Right renal pelvis (tissue), 4 donors: ENCODE measurements at places on chromosomes 12 and 14. TPM values are rescaled to one million over a fixed set of nuclear protein-coding genes. Genes with fewer than 3 reads are reported as not detected.
A peak's percentile ranks its signal among the peaks of the same experiment; 100 is the strongest.

GPRC5A gene
- polyA plus RNA-seq, result 10.5 TPM

GPR135 gene
- polyA plus RNA-seq, result 4.4 TPM

TAS2R20 gene
- polyA plus RNA-seq, result 1.2 TPM

CD69 gene
- polyA plus RNA-seq, result 2.0 TPM

ETFBKMT gene
- 6.1 TPM for polyA plus RNA-seq

BIN2 gene
- 1.7 TPM for polyA plus RNA-seq

UNC119B gene
- polyA plus RNA-seq, result 70.6 TPM

FBXL14 gene
- polyA plus RNA-seq, result 15.2 TPM

RASSF9 gene
- 20.1 TPM for polyA plus RNA-seq

DNA sequence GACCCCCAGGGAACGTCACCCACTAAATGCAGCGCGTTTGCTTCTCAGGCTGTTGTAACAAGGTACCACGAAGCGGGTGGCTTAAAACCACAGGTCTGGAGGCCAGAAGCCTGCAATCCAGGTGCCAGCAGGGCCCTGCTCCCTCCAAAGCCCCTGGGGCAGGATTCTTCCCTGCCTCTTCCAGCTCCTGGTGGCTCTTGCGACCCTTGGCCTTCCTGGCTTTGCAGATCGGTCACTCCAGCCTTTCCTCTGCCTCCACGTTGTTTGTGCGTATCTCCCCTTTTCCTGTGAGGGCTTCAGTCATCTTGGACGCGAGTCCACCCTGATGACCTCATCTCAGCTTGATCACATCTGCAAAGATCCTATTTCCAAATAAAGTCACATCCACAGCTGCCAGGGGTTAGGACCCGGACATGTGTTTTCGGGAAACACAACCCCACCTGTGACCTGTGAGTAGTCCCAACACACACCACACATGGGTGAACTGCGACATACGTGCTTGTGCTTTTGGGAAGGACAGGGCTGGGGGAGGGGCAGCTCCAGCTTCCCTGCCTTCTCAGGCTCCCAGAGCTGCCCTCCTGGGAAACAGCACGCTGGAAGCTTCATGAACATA lies 114.5 kb upstream of the NCOR2 start:
- no peak for DNase-seq

- no peak for DNase-seq
These were observed at the start of gene GPR132 for GRCh38 chr14:105065280-105066228. Gene GPR132 (minus strand): TSS chr14:105065430. CDS start chr14:105055420, 10,010 bp downstream.

GRCh38 chr12:42641221-42641885 lies 51.8 kb upstream of the PRICKLE1 start:
- no peak for DNase-seq

DNA sequence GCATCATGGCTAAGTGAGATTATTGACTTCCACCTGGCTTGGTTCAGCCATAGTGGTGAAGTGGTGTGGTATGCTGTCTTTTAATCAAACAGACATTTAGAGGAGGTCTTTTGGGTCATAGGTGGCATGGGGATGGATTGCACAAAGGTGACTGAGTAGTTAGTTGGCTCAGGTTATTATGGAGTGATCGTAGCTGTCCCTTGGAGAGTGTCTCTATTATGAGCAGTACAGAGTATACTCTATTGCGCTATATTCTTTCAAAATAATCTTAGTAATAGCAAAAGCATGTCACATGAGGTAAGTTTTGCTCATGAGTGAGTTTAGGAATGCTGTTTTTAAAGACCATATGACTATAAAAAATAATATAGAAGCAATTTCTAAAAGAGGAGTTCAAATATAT lies 60.4 kb downstream of the RASSF8 start:
- DNase-seq, result no peak

DNA sequence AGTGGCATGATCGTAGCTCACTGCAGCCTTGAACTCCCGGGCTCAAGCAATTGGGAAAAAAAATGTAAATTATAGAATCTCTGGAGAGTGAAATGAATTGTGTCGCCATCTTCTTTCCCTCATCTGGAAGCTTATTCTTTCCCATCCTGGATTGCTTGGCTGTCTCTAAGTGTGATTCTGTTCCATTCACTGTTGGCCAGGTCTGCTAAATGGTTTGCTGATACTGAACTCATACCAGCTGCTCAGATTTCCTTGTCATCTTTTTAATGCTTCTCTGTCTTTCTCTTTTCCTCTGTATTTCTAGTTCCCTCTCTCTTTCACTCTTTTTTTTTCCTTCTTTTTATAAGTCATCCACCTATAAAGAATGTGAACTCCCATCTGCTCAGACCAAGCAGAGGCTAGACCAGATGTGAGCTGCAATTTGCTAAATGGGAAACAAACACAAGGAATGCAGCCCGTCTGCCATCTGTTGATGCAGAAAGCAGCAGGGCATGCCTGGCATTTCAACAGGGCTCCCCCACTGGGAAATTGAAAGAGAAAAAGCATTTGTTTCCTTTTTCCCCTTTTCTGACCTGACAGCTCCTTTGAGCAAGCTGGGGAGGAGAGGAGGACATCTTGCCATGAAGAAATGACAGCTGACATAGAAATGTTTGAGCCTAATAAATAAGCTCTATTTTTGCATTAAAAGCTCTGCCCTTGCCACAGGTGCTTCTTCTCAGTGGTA lies 1823.6 kb upstream of the FLRT2 start:
- DNase-seq, result no peak

- DNase-seq, result no peak
These were observed 30.1 kb downstream of the CLEC1A start for GRCh38 chr12:10068644-10069043.

DNA sequence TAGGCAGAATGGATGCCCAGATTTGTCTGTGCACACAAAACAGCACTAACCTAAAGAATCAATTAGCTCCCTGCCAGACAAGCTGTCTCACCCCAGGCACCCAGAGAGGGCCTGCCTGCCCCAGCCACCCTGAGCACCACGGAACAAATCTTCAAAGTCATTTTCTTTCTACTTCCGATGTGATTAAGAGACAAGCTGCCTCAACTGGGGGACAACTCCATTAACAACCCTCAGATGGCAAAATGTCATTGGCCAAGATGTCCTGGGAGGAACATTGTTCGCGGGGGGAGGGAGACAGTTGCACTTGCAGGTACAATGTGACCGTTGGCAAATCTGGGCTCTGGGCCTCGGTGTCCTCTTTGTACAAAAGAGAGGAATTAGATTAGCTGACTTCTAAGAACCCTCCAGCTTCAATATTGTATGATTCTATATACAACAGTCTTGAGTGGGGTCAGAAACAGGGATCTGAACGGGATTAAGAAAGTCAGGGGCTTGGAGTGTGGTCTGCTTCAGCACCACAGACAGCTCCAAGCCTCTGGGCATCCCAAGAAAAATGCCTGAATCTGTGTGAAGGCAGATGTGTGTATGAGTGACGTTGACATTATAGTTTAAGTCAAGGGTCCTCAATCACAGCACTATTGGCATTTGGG lies 42.8 kb upstream of the CMKLR1 start:
- peak; percentile 43 for DNase-seq

- no peak for DNase-seq
These were observed 570.9 kb downstream of the VRK1 start for GRCh38 chr14:97368049-97368448.

DNA sequence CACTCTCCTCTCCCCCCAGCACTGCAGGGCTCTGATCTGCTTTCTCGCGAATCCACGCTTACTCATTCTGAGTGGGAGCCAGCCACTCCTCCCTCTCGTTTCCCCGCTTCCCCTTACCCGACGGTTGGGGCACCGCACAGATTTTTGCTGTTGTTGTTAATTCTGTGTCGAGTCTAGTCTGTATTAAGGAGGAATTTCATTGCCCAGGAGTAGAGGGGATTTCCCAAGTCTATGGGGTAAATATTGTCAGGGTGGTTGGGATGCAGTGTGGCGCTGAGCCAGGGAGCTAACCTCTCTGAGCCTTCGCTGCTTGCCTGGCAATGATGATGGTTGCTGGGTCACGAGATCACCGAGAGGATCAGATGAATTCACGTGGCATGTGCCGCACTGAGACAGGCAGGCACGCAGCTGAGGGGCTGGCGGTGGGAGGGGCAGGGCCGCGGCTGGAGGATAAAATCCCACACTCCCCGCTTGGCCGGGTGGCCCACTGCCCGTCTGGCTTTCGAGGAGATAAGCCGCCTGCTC lies 18.5 kb downstream of the NCOR2 start:
- DNase-seq, result no peak

- DNase-seq, result no peak
These were observed 2.1 kb downstream of the SAMD4A start for GRCh38 chr14:54568821-54569595.

DNA sequence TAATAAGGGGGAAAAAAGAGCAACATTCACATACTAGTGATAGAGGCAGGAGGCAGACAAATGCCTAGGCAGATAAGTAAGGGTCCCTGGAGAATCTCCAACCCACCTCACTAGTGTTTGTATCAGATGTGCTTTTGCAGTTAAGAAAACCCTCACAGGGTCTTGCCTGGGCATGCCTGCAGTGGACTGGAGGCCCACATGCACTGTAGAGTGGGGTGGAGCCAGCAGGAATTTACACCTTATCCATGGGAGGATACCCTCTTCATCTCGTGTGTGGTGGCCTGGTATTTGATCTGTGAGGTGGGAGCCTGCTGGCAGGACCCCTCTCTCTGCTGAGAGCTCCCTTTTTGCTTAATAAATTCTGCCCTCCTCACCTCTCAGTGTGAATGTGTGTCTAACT lies 238.0 kb upstream of the SLC16A7 start:
- no peak for DNase-seq

- DNase-seq, result peak; percentile 28
These were observed 148.9 kb downstream of the PPM1H start for GRCh38 chr12:62785941-62786559.

DNA sequence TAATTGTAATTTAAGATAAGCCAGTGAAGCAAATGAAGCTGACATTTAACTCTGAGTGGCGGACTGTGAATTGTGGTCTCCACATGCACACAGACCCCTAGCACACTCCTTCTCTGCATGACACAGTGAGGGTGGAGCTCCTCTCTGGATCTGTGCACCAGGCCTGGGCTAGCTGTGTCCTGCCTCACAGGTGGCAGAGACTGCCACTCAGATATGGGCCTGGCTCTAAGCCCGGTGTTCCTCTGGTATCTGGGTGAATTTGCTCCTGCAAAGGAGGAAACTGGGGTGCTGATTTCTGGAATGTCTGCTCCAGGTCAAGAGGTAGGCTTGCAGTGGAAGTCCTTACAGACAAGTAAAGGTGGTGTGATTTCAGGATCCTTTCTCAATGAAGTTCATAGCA lies 282.4 kb downstream of the FOXN3 start:
- no peak for DNase-seq

- DNase-seq, result no peak
These were observed 58.1 kb downstream of the TBX5 start for GRCh38 chr12:114347861-114348260.

GRCh38 chr12:130444061-130444460 lies 106.4 kb downstream of the PIWIL1 start:
- DNase-seq, result no peak

DNA sequence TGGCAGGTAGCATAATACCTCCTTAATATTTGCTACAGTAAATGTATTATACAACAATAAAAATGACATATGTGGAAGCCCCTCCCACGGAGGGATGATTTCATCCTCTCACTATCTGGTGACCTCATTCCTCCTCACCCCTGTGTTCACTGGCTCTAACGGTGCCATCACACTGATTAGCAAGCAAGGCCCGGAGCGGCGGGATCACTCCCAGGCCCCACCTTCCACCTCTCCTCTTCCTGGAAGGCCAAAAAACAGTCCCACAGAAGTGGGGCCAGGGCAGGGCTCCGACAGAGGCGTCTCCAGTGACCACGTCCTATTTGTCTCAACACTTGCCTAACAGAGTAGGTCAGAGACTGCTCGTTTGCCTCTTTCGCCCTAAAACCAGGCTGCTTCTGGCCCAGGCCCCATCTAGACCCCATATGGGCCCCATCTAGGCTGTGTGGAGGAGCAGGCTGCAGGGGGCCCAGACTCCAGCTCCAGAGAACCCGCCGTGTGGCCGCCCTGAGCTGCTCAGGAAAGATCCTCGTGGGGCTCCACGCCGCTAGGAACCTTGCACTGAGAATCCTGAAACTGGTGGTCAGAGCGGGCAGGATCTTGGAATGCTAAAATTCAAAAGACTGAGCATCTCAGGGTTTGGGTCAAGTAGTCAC lies 3.7 kb downstream of the SELPLG start:
- no peak for DNase-seq

- DNase-seq, result no peak
These were observed 14.0 kb upstream of the OR4Q3 start for GRCh38 chr14:19729359-19729758.

- no peak for DNase-seq
These were observed 592.0 kb upstream of the LMO3 start for GRCh38 chr12:17197971-17198370.

DNA sequence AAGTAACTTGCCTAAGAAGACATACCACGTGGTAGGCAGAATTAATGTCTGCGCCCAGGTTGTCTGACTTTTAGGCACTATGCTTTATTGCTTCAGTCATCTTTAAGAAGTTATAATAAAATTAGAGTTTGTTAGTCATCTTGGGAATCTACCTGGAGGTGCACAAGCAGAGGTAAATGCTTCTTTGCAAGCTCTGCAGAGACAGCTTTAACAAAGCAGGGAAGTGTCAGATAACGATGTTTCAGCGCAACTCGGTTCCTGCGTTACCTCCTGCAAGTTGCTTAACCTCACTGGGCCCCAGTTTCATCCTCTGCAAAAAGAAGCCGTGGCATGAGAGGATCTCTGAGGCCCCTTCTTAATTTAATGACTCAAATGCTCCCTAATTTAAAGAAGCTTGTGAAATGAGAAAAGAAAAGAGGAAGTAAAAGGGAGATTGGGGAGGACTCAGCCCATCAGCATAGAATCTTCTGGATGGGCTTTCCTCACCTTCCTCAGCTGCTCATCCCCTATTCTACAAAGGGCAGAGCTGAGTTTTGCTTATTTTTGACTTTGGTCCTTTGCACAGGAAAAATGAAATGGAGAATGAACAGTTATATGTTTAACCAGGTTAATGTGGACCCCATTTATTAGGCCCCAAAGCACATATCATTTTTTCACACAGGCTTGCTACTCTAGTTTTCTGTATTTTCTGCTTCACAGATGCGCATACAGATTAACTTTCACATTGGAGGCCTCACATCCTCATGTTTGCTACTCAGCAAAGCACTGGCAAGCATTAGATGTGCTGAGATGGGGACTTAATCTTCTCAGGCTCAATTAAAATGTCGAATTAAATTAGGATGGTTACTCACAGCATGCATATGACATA lies 5.1 kb downstream of the ARHGDIB start:
- DNase-seq, result no peak
